ENCODE measurements at places on chromosomes 3 and 15.

GRCh38 chr15:67194171-67195114, 60.0 kb downstream of the AAGAB start:
- DNase-seq = no peak

DNA sequence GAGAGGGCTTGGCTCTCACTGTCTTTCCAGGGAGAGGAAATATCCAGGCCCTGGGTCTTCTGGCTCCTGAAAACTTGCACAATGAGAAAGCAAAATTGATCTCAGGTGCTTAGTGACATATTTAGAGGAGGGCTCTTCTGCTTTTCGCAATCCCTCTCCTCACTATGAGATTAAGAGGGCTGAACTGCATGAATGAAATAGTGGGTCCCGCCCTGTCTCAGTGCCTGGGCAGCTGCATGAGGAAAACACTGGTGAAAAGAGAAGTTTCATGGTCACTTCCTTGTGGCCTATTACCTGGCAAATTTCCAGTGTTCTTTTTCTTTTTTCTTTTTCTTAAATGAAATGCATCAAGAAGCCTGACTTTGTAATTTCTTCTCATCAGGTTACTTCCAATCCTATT, 73.5 kb downstream of the TRAK1 start:
- DNase-seq = no peak

DNA sequence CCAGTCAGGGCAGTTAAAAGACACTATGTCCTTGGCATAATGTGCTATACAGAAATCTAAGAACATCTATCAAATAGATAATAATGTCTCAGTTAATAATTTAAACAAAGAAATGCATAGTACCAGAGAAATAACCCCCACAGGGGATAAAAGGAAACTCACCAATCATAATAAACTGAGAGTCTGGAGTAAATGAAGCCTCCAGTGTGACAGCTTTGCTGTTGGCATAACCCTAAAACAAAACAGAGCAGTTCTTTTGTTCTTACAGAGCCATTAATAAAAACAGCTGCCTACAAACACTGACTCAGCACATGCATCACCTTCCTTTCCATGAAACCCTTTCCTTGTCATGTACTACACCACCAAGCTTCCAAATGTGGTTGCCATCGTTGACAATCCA, 13.5 kb downstream of the PPM1M start:
- DNase-seq = no peak

GRCh38 chr15:90046911-90047392, 45.8 kb downstream of the ZNF710 start:
- DNase-seq = no peak

DNA sequence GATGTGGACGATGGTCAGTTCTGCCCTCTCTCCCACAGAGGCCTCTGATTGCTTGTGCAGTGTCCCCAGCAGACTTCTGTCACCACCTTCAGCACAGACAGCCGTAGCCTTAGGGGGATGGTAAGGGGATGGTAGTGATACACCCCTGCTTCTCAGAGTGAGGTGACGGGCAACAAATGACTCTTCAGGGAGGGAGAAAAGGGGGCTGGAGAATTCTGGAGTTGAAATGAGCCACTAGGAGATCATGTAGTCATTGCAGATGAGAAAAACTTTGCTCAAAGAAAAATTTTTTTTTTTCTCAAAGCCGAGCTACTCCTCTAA, 29.6 kb upstream of the TIMP4 start:
- no peak for DNase-seq
